HepG2 (cell line): ENCODE measurements at places on chromosomes 4 and X. TPM values are rescaled to one million over a fixed set of nuclear protein-coding genes. Genes with fewer than 3 reads are reported as not detected.

DNA sequence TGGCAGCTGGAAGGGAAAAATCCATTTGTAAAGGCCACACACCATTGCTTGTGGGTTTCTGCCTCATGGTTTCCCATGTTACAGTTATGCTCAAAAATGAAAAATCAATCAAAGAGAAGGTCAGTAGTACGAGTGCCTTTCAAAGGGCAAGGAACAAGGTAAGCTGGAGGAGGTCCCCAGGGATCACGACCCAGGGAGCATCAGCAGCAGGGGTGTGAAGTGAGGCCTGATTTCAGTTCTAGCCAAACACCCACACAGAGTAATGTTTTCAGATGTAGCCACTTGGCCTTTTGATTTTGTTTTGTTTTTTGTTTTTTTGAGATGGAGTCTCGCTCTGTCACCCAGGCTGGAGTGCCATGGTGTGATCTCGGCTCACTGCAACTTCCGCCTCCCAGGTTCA, 69.4 kb upstream of the AFAP1 start:
- DNase-seq = no peak

DNA sequence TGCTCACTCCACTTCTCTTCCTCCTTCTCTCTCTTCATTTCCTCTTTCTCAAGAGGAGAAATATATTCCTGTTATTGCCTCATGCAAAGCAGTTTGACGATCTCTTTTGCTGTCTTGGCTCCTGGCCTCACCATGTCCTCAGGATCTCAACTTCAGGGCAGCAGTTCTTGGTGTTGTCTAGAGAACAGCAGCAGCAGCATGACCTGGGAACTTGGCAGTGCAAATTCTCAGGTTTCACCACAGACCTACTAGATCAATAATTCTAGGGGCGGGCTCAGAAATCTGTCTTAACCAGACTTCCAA, 193.4 kb upstream of the EDNRA start:
- no peak for DNase-seq

The CYLC1 gene
- polyA plus RNA-seq = not detected in 2 replicates

The ENPEP gene
- polyA plus RNA-seq = not detected in 2 replicates

GRCh38 chrX:136447968-136448367, 39.8 kb upstream of the BRS3 start:
- DNase-seq = no peak

The PASD1 gene
- polyA plus RNA-seq = not detected in 2 replicates

GRCh38 chr4:3292571-3293400, at the start of gene RGS12:
Gene RGS12 (plus strand): TSS chr4:3293021. CDS start chr4:3316171, 23,150 bp downstream.
- DNase-seq = peak; percentile 88

GRCh38 chrX:122421434-122422121, 762.5 kb upstream of the GRIA3 start:
- DNase-seq = no peak

DNA sequence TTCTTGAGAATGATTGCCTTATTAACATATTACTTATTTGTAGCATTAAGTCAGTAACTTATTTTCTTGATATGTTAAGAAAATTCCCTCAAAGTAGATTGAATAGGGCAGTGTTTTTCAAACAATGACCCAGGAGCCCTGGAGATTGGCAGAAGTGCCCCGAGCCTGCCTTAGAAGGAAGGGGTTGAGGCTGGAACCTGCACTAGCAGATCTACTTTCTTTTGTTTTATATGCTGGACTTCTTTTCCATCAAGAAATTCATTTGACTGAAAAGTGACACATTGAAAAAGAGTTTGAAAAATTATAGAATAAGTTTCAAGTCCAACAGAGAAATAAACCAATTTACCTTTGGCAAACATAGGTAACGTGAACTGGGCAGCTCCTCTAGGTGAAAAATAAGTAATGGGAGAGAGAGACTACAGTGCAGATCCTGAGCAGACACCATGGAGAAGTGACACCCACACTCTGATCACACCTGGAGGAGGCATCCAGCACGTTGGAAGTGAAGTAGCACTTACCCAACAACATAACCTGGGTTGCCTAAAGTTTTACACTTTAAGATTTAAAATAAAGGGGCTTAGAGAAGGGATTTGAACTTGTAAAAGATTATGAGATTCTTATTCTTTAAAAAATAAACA, 18.6 kb downstream of the ARSJ start:
- DNase-seq = no peak

DNA sequence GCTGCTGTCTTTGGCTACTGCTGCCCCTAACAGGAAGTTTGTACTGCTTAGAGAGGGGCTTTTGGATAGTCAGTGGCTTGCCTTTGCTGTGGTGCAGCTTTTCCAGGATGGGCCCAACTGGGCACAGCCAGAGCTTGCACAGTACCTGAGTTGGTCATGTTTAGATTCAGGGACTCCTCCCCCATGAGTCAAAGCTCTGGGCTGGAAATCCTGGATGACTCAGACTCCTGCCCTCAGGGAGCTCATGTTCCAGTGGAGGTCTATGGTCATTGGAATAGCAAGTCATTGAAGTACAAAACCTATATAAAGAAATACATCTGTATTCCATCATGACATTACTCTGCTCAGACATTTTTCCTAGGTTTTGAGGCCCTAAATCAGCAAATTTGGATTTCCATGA, 66.7 kb upstream of the PJA1 start:
- no peak for DNase-seq

DNA sequence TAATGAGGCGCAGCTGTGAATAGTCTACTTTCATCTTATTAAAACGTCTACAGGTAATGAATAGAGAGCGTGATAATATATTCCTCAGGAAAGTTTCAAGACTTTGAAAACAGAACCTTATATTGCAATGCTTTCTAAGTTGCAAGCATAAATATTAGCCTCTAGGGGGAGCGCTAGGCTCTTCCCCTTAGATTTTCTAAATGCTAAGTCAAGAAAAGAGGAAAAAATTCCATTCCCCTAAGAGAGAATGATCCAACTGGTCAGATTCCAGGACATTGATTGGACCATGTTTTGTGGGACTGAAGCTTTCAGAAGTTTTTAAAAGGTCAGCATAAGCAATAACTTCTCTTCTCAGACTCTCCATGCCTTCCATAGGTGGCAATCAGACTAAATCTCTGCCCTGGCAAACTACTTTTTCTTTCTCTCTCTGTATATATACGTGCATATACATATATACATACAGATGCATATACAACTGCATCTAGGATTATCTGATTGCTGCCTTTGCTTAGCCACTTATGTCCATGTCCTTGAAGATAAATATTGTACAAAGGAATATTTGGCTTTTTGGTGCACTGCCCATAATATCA, 492.9 kb downstream of the INPP4B start:
- peak; percentile 27 for DNase-seq

DNA sequence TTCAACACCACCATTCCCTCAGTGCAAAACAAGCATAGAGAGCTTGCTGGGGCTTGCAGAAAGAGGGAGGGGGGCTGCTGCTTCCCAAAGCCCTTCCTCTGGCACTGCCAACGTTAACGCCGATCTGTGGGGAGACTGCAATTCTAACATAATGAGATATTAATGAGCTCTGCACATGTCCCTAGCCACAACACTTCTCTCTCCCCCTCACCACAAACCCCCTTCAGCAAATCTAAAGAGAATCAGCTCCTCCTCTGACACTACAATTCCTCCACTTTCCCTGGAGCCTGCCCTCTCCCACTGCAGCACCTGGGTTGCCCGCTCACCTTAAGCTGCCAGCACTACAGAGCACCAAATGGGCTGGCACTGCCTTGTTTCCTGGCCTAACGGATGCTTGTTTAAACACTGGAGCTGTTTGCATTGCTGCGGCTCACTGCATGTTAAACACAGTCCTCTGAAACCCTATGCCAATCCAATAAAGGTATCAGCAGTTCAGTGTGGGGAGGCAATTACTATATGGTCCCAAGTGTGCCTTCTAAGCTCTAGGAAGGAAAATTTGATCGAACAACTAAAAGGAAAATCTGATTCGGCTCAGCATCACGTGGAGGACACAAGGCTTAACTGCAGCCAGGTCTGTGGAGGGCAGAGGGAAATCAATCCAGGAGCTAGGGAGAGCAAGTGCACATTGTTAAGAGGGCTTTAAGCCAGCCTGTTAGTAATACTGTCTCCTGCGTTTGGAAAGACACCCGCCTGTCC, 232.4 kb downstream of the MAML3 start:
- peak; percentile 48 for DNase-seq

- no peak for DNase-seq
Observed at GRCh38 chrX:82711457-82711856, 796.6 kb upstream of the POU3F4 start.

- no peak for DNase-seq
Observed at GRCh38 chr4:70992391-70992881, 1.0 kb upstream of the DCK start.

GRCh38 chr4:117654079-117654478, 380.2 kb upstream of the NDST3 start:
- DNase-seq = no peak

The APLN gene
- 0.17 and 0.26 TPM in 2 replicates for polyA plus RNA-seq

- no peak for DNase-seq
Observed at GRCh38 chr4:109588176-109588575, 28.1 kb downstream of the MCUB start.

DNA sequence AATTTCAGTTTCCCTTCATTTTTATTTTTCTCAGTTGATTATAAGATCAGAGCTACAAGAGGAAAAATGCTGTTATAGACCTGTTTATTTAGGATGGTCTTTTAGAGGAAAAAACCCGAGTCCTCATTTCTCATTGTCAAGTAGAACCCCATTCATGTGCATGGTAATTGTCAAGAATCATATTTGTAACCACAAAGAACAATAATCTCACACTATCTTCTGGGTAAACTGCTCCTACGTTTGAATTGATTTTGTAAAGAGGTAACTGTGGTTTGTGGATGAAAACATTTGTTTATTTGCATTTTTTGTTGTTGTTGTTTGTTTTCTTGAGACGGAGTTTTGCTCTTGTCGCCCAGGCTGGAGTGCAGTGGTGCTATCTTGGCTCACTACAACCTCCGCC, 23.8 kb downstream of the RAPGEF2 start:
- DNase-seq = no peak

GRCh38 chr4:23728971-23729370, 160.9 kb downstream of the PPARGC1A start:
- no peak for DNase-seq

The MAGEE1 gene
- polyA plus RNA-seq = 0.17 and 0.18 TPM in 2 replicates

DNA sequence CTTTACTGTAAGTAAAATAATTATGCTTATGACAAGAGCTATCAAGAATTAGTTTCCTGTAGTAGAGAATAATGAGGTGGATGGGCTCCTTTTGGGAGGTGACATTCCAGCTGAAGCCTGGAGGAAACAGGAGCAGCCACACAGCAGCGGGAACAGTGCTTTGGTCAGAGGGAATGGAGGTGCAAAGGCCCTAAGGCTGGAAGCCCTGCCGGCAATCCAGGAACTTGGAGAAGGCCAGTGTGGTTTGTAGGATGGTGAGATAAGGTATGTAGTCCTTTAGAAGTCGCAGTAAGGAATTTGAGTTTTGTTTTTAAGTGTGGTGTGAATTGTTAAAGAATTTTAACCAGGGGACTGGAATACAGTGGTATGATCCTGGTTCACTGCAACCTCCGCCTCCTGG, 8.1 kb downstream of the TMEM131L start:
- no peak for DNase-seq

The GRIA2 gene
- not detected in 2 replicates for polyA plus RNA-seq
